ENCODE measurements at places on chromosomes 7 and 10. TPM values are rescaled to one million over a fixed set of nuclear protein-coding genes. Genes with fewer than 3 reads are reported as not detected.

DNA sequence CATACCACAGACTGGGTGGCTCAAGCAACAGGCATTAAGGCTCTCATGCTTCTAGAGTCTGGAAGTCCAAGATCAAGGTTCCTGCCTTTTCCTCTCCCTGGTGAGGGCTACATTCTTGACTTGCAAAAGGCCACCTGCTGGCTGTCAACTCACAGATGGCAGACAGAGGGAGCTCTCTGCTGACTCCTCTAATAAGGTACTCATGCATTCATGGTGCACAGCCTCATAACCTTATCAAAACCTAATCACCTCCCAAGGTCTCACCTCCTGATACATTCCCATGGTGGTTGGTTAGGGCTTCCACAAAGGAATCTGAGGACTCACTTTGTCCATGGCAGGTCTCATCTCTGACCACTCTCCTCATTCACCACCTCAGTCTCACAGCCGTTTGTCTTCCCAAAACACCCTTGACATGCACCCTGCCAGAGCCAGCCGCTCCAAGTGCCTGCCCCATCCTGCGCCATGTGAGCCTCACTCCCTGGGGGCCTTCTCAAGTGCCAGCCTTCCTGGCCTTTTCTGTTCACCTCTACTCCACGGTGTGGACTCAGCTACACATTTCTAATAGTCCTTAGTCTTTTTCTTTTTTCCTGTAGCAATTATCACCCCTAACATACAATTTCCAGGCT is 400.3 kb upstream of the ADARB2 start:
- no peak for DNase-seq

DNA sequence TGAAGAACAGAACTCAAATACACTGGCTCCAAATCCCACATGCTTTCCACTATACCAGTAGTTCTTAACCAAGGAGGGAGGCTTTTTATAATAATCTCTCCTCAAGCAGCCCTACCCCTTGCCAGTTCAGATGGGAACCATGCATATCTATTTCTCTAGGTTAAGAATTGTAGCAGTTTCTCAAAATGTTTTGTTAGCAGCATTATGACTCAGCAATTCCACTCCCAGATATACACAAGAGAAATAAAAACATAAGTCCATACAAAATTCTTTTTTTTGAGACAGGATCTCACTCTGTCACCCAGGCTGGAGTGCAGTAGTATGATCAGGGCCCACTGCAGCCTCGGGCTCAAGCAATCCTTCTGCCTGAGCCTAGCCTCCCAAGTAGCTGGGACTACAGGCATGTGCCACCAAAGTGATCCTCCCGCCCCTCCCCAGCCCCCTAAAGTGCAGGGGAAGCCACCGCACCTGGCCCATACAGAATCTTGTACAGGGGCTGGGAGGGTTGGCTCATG is 18.1 kb downstream of the YWHAG start:
- no peak for DNase-seq

Gene INA
- total RNA-seq: not detected

- no peak for DNase-seq
Measured at GRCh38 chr7:77226357-77226839, 26.8 kb upstream of the FGL2 start.

DNA sequence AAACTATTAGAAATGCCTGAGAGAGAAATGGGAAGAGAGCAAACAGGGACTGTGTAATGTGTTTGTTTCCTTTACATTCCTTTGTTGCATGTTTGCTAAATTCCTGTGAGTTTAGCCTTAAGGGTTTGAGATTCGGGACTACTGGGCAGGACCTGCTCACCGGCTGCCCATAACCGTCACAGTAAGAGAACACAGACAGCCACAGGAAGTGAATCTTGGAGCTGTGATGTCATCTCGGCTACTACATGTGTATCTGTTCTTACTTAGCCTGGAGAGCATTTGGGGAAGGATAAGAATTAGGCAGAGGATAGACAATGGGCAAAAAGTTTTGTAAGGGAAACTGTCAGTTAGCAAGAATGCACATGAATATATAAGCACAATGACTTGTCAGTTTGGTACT is 485.1 kb upstream of the KLF6 start:
- no peak for DNase-seq

DNA sequence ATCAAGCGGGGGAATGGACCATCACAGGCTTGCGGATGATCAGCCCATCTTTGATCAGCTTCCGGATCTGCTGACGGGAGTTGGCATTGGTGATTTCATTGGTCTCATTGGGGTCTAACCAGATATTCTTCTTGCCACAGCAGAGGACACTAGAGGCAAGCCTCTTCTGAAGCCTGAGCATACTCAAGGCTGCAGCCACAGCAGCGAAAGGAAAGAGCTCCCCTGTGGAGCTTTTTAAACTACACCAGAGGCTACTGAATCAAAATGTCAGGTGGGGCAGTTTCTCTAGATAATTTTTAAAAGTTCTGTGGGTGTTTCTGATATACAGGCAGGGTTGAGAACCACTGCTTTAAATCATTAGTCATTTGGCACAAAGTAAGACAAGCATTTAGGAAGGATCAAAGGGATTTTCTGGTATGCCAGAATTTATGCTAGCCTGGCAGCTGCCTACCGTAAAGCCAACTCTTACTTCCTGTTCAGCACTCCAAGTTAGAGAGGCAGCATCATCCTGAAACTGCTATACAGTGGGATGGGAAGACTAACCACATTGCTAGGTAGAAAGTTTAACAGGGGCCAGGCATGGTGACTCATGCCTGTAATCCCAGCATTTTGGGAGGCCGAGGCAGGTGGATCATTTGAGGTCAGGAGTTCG is 7.0 kb downstream of the NAPEPLD start:
- no peak for DNase-seq

- DNase-seq: no peak
Measured at GRCh38 chr10:58019863-58020537, 247.7 kb downstream of the IPMK start.

DNA sequence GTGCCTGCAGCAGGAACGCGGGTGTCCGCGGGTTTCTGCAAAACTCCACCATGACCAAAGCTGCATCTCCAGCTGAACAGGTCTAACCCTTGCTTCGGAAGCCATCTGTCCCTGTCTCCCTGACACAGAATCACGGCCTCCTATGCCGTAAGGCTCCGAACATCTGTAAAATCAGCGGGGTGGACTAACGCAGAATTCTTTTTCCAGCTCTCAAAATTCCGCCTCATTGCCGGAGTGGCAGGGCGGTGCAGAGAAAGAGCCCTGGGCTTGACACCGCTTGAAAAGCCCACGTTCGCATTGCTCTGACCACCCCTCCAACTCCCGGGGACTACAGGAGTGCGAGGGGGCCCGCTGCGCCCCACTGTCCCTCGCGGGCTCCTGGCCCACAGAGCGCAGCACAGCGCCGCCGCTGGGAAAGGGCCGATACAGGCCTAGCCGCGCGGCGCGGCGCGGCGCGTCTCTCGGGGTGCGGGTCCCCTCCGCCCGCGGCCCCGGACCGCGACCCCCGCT is 409 bp downstream of the DNMBP start:
- no peak for DNase-seq

GRCh38 chr7:141617280-141617679 is 66.1 kb downstream of the AGK start:
- DNase-seq: no peak

GRCh38 chr10:5551531-5552375 is 27.0 kb downstream of the CALML3 start:
- no peak for DNase-seq

Gene VAX1
- not detected for total RNA-seq

- no peak for DNase-seq
Measured at GRCh38 chr7:28076423-28077200, 104.0 kb downstream of the JAZF1 start.

Gene NYAP1
- total RNA-seq: 0.37 TPM

- DNase-seq: no peak
Measured at GRCh38 chr10:108392286-108392685, 1227.8 kb upstream of the SORCS1 start.

Gene ANKRD61
- total RNA-seq: not detected

GRCh38 chr10:44733501-44734488 is 177.3 kb upstream of the TMEM72 start:
- no peak for DNase-seq

GRCh38 chr7:103686763-103687162 is 240.8 kb upstream of the SLC26A5 start:
- DNase-seq: no peak

Gene PON1
- total RNA-seq: not detected

- DNase-seq: peak; percentile 68
Measured at GRCh38 chr7:98841179-98841997, 28.4 kb downstream of the TMEM130 start.

DNA sequence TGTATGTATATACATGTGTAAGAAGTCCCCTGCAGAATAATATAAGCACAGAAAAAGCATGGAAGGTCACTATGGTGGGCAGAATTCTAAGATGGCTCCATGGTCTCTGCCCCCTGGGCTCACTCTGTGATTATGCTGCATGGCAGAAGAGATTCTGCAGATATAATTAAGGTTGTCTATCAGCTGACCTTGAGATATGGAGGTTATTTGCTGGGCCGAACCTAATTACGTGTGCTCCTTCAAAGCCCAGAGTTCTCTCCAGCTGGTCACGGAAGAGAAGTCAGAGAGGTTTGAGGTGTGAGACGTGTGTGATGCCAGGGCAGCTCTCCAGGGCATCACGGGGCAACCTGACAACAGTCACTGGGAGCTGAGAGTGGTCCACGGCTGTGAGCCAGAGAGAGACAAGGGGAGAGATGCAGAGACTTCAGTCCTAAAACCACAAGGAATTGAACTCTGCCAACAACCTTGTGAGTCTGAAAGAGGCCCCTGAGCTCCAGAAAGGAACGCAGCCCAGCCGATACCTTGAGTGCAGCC is 11.5 kb downstream of the PAPOLB start:
- no peak for DNase-seq

Gene SEMA4G
- total RNA-seq: 3.4 TPM

Gene RBP3
- not detected for total RNA-seq

Gene NCF1
- 3.0 TPM for total RNA-seq

Gene FASTK
- total RNA-seq: 85.9 TPM

- DNase-seq: no peak
Measured at GRCh38 chr7:130909161-130909836, 175.3 kb upstream of the KLF14 start.

GRCh38 chr7:106968160-106968559 is 76.3 kb upstream of the PRKAR2B start:
- no peak for DNase-seq

- DNase-seq: no peak
Measured at GRCh38 chr7:156545979-156546378, 94.6 kb upstream of the RNF32 start.

DNA sequence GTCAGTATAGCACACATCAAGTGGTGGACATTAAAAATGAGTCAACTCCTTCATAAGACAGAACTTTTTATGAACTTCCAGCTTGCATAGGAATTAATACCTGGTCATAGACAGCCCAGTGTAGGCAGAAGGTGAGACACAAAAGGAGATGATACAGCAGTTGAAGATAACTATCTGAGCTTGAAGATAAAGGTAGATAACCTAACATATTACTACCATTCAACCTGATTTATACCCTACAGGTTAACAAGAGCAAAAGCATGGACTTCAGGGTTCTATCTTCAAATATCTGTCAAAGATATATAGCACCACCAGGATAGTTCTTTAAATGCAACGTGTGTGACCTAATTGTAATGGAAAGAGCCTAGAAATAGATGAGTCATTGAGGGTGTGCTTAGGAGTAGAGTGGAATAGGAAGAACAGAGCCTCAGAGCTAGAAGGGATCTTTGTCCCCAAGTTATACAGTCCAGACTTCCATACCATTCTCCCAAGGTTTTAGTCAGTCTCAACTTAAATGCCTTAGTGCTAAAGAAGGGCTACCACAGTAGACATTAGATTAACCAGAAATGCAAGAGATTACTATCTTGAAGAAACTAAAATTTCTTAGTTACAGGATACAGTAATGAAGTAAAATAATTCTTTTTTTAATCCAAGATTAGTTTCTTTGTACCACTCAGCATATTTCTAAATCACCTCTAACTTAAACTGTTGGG is 9.2 kb downstream of the ZNF800 start:
- DNase-seq: no peak

Gene TYW1B
- total RNA-seq: 3.5 TPM

DNA sequence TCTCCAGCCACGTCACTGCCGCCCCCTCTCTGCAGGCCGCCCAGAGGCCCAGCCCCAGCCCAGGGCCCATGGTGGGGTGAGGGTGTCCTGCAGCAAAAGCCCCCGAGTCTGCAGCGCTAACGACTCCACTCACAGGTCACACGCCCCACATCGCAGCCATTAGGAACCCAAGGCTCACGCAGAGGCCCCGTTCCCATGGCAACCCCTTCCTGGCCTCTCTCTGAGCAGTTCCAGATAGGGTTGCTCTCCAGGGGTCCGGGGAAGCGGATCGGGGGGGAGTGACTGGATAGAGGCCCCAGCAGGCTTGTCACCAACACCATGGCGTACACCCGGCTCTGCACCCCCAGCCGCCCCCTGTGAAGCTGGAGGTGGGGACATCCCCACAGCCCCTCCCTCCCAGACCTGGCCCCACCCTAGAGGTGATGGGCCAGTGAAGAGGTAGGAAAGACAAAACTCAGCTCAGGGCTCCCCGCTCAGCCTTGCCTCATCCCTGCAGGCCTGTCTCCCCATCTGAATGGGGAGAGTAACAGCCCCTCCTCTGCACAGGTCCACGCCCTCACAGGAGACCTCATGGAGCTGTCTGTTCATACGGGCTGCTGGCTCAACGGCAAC is 41.2 kb downstream of the TNRC18 start:
- DNase-seq: no peak

Gene AKR1C4
- total RNA-seq: not detected

DNA sequence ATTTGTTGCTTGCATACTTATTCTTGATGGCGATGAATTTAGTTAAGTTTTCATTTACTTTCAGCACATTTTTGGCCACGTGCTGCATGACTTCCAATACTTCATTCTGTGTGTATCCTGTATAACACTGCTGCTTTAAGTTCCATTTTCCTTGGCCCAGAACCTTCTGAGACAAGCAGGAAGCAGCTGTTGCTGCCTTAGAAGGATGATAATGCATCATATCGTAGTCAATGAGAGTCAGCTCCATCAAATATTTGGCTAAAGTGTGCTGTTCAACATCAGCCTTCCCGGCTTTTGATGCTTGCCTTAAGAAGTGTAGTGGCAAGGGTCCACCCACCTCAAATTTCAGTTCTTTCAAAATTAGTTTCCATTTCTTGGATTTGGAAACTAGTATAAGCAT is 59.2 kb upstream of the GLCCI1 start:
- no peak for DNase-seq

- no peak for DNase-seq
Measured at GRCh38 chr10:132517951-132518521, 19.6 kb upstream of the INPP5A start.

DNA sequence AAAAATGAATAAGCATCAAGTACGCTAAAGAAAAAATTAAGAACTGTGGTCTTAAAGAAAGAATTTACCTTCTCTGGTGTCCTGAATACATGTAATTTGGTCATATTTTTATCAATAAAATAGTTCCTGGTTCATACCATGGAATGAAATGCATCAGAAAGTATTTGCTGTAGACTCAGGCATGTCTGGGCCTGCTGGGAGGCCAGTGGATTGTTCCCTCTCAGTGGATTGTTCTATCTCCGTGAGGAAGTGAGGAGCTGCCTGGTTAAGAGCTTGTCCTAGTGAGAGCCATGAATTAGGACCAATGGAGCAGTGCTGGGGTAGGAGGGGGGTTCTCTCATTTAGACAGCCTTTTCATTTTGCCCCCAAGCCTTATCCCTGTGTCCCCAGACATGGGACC is 211.7 kb upstream of the HABP2 start:
- no peak for DNase-seq

Gene FAM25C
- total RNA-seq: not detected

All from right atrium auricular region (tissue), 2 donors.